ENCODE measurements at places on chromosomes 11 and 22.

DNA sequence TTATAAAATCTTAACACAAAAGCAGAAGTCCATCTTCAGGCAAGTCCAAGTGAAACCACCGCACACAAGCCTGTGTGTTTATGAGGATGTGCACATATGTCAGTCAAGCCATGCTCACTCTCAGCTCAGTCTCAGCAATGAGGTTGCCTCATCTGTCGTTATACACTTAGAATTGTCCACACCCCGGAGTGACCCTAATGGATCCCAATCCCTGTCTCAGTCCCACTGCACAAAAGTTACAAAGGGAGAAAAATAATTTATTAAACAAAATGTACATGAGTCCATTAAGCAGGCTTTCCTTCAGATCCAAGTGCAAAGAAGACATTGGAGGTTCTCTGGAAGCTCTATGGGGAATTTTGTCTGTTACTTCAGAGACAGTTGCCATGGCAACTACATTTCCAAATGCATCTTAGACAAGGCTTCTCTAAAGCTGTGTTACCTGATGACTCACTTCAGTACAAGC is 24.4 kb downstream of the OR8B12 start:
- no peak for DNase-seq

- DNase-seq = no peak
These were observed 14.9 kb downstream of the ADAMTS8 start for GRCh38 chr11:130413405-130414106.

DNA sequence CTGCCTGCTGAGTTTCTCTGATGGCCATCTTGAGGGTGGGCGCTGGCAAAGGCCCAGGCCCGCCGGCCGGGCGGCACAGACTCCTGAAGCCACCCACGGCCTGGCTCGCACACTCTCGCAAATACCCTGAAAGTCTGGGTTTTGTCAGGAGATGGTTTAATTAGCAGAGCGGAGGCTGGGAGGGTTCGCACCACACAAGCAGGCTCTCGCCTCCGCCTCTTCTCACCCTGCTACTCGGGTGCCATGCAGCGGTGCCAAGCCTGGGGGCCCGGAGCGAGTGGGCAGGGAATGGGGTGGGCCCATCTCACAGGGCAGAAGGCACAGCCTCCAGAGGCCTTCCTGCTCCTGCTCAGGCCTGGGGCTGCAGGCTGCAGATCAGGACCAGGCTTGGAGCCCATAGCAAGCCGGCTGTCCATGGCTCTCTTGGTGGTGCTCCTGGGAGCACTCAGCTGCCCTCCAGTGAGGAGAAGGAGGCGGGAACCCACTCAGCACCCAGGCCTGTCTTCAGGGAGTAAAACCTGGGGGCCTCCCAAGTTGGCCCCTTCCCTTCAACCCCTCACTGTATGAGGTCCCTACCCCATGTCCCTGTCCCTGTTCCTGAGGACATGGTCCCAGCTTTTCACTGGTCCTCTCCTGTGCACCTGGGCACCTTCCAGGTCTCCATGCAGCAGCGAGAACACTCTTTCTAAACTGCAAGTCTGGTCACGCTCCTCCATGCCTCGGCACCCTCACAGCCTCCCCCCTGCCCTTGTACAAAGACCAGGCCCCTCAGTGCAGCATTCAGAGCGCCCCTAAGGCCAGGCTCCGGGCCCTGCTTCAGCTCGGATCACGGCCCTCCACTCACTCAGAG is 62.0 kb downstream of the FLRT1 start:
- no peak for DNase-seq

DNA sequence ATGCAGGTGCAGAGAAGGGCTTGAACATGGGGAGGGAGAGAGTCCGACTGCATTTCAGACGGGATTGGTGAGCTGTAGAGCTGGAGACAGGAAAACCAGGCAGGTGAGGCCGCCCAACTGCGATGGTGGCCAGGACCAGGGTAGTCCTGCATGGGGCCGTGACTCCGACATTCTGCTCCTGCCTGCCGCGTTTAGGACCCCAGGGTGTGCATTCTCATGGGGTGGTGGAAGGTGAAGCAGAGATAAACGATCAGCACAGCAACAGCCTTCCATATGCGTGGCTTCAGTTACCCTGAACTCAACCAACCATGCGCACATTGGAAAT is 29.3 kb downstream of the SHANK2 start:
- DNase-seq = no peak

GRCh38 chr11:49302360-49302759 is 94.0 kb upstream of the FOLH1 start:
- no peak for DNase-seq

GRCh38 chr11:7592711-7593110 is 78.9 kb downstream of the PPFIBP2 start:
- DNase-seq = peak; percentile 6

DNA sequence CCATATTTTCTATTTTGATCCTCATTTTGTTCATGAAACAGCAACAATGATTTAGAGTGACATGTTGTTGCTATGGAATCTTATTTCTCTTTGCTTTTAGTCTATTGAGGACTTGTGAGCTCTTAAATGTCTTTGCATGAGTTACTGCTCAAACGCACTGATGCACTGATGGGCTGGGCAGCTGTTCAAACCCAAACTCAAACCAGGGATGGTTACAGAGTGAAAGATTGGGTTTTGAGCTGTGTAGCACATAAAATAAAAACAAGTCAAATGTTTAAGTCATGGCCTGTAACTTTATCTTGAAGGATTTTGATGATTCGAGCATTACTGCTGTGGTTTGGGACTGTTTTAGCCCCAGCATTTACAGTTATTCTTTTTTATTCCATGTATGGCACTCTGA is 20.1 kb upstream of the NCAM1 start:
- DNase-seq = no peak

DNA sequence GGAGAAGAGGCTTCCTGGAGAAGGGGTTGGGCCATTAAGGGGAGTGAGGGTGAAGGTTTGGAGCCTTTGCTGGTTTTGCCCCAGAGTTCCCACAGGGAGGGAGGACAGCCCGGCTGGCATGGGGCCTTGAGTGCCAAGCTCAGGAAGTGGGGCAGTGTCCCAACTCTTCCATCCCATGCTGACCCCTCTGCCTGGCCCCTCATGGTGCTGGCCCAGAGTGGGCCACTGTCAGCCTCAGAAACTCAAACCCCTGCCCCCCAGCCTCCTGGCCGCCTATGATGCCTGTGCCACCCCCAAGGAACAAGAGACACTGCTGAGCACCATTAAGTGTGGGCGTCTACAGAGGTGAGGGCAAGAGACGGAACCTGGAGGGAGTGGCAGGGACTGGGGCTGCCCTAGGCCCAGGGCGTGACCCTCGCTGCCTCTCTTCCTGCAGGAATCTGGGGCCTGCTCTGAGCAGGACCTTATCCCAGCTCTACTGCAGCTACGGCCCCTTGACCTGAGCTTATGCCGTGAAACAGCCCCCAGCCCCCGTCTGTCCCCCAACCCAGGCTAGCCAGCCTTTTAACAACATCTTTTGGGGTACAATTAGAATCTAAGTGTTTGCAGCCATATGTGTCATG is 5.4 kb downstream of the MUS81 start:
- no peak for DNase-seq

GRCh38 chr11:63765688-63766241 is 2.8 kb downstream of the ZFTA start:
- no peak for DNase-seq

- no peak for DNase-seq
These were observed 720.6 kb downstream of the JRKL start for GRCh38 chr11:97110376-97110775.

GRCh38 chr11:10395166-10395897 is 59.7 kb upstream of the AMPD3 start:
- no peak for DNase-seq

- no peak for DNase-seq
These were observed 18.7 kb downstream of the ART5 start for GRCh38 chr11:3623121-3623520.

All from CD4-positive, alpha-beta T cell treated with Interleukin-17A for 1 hour (primary cell).